ENCODE measurements at places on chromosomes 13 and 19. TPM values are rescaled to one million over a fixed set of nuclear protein-coding genes. Genes with fewer than 3 reads are reported as not detected.

Gene SPRY2
- total RNA-seq, result 56.2 TPM

Gene RAB3A
- 7.5 TPM for total RNA-seq

Gene TPTE2
- total RNA-seq, result not detected

Gene ZNF229
- total RNA-seq, result 9.5 TPM

DNA sequence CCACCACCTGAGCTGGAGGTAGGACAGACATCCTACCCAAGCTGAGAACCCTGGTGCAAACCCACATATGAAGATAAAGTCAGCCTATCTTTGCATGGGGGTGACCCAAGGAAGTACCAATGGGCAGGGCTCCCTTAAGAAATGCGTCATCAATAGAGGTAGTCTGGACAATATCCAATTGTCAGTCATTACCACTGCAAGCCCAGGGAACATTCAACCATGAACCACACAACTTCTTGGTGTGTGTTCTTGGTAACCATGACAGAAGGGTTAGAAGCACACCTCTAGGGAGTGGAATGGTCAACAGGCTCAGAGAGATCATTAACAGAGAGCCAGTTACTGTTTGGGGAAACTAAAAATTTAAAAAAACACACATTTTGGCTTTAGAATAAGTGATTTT, 34.7 kb upstream of the DOCK9 start:
- DNase-seq, result no peak
- H3K4me3 ChIP-seq, result no peak overlapping the region
- H3K4me1 ChIP-seq, result no peaks in the 10 kb centered on the region
- no peak overlapping the region for H3K27ac ChIP-seq
- H3K27me3 ChIP-seq, result no peaks in the 10 kb centered on the region
- no peaks in the 10 kb centered on the region for H3K36me3 ChIP-seq

DNA sequence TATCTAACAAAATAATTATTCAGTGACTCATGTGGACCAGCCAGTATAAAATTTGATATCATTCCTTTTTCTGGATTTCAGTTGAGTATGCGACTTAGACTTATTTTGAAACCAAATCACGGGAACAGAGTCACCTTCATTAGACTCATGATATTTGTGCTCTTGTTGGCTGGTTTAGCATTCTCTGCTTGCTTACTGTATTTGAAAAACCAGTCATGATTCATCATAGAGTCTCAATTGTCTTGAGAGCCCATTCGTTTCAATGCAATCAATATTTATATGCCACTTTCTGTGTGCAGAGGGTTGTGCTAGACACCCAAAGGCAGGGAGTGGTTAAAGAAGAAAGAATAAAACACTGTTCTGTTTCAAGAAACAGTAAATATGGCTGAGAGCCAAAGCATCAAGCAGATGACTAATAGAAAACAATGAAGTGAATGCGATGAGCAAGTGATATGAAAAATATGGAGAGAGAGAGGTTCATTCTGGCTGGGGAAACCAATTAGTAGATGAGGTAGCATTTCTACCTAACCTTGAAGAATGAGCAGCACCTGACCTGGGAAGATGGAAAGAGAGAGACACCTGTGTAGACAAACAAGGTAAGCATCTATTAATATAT, 99.6 kb upstream of the MBNL2 start:
- H3K27ac ChIP-seq, result peak overlapping the region; percentile 66
- no peaks in the 10 kb centered on the region for H3K27me3 ChIP-seq
- peak overlapping the region; percentile 19 for H3K4me3 ChIP-seq
- no peaks in the 10 kb centered on the region for H3K36me3 ChIP-seq
- peaks cover 44% of the 10 kb centered on the region for H3K4me1 ChIP-seq

Gene GIPR
- total RNA-seq, result 4.6 TPM

Gene NDUFB7
- total RNA-seq, result 161 TPM

- no peaks in the 10 kb centered on the region for H3K27me3 ChIP-seq
- no peaks in the 10 kb centered on the region for H3K4me1 ChIP-seq
- no peak for DNase-seq
- no peaks in the 10 kb centered on the region for H3K36me3 ChIP-seq
- H3K4me3 ChIP-seq, result no peak overlapping the region
- H3K27ac ChIP-seq, result no peak overlapping the region
Measured at GRCh38 chr13:83563499-83563898, 318.8 kb downstream of the SLITRK1 start.

Gene LRRC4B
- total RNA-seq, result not detected

GRCh38 chr13:112587764-112588489, at the start of gene TUBGCP3:
TUBGCP3 (minus strand) TSS chr13:112588153; CDS start chr13:112587980, 173 bp downstream.
- no peaks in the 10 kb centered on the region for H3K36me3 ChIP-seq
- peak within 1 kb of the TSS; percentile 77 for H3K4me3 ChIP-seq
- peaks cover 10% of the 10 kb centered on the region for H3K4me1 ChIP-seq
- DNase-seq, result peak; percentile 60

- H3K27me3 ChIP-seq, result no peaks in the 10 kb centered on the region
- no peak overlapping the region for H3K27ac ChIP-seq
- H3K36me3 ChIP-seq, result no peaks in the 10 kb centered on the region
- peak; percentile 58 for DNase-seq
Measured at GRCh38 chr13:34654203-34654602, 287.9 kb upstream of the NBEA start.

DNA sequence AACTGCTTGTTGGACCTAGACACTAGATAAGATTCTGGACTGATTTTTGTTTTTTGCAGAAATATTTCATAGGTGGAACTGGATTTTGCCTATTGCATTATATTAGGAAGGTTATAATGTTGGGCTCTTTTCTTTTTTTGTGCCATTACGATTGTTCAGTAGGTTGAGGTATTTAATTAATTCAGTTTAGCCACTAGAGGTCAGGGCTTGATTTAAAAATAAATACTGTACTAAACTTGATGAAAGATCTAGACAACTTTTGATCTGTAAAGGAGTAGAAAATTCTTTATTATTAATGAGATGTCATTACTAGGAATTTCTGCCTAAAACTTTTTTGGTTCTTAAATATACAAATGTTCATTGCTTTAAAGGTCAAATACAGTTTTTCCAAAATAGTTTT, 15.2 kb upstream of the SUPT20H start:
- H3K27me3 ChIP-seq, result no peaks in the 10 kb centered on the region
- H3K27ac ChIP-seq, result no peak overlapping the region
- no peak overlapping the region for H3K4me3 ChIP-seq
- no peaks in the 10 kb centered on the region for H3K4me1 ChIP-seq

DNA sequence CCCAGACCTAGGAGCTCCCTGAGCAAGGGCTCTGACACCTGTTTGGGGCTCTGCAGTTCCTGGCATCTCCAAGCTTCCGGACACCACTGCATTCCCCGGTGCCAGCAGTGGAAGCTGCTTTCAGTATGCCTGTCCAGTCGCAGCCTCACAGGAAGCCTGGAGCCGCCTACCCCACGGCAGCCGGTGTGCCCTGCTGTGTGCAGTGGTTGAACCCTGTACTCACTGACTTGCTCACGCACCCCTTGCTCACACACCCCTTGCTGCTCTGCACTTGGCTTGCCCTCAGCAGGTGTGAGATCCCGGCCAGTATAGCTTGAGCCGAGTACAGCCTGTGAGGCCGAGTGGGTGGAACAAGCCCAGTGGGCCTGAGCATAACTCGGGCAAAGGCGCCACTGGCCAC, 70.3 kb downstream of the PIBF1 start:
- H3K4me3 ChIP-seq, result no peak overlapping the region
- no peaks in the 10 kb centered on the region for H3K4me1 ChIP-seq
- H3K27ac ChIP-seq, result no peak overlapping the region

- DNase-seq, result no peak
- H3K27me3 ChIP-seq, result no peaks in the 10 kb centered on the region
- H3K4me1 ChIP-seq, result no peaks in the 10 kb centered on the region
- H3K4me3 ChIP-seq, result peak overlapping the region; percentile 29
- no peaks in the 10 kb centered on the region for H3K36me3 ChIP-seq
Measured at GRCh38 chr19:56066152-56067023, 54.7 kb downstream of the ZNF787 start.

Gene CEACAM5
- total RNA-seq, result not detected

Gene IQCN
- total RNA-seq, result 1.3 TPM

GRCh38 chr19:53898636-53899341, 10.3 kb upstream of the CACNG7 start:
- H3K4me1 ChIP-seq, result no peaks in the 10 kb centered on the region
- peaks cover 17% of the 10 kb centered on the region for H3K27me3 ChIP-seq
- H3K27ac ChIP-seq, result no peak overlapping the region
- no peaks in the 10 kb centered on the region for H3K36me3 ChIP-seq

DNA sequence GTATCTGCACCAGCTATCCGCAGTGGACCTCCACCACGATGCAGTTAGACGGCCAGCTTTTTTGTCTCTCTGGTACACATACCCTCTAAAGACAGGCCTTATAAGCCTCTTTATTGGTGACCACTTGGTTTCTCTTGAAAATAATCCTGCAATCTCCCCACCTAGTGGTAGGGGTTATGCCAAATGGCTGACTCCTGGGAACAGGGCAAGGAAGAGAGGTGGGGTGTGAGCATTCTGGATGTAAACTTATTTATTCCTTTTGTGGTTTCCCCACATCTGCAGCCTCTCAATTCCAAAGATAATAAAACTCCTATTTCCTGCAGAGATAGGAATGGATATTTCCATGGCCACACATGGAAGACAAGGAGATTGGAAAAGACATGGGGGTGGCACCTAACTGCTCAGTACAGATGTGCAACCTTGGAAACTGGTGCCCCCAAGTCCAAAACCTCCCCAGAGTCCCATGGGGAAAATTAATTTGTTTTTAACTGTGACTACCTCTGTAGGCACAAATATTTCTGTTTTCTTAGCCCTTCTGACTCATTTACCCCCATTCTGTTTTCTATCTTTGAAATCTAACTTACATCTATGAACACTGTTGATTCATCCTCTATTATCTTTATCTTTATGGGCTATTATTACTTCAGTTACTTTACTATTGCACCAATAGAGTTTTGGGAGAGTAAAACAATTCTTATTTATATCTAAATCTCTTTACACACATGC, 112.7 kb upstream of the TSHZ3 start:
- H3K27ac ChIP-seq, result no peak overlapping the region
- H3K27me3 ChIP-seq, result no peaks in the 10 kb centered on the region
- no peak overlapping the region for H3K4me3 ChIP-seq

GRCh38 chr13:114185182-114185971, 6.3 kb downstream of the CFAP97D2 start:
- no peaks in the 10 kb centered on the region for H3K36me3 ChIP-seq
- H3K27me3 ChIP-seq, result no peaks in the 10 kb centered on the region
- H3K4me3 ChIP-seq, result no peak overlapping the region
- H3K27ac ChIP-seq, result no peak overlapping the region
- DNase-seq, result no peak

DNA sequence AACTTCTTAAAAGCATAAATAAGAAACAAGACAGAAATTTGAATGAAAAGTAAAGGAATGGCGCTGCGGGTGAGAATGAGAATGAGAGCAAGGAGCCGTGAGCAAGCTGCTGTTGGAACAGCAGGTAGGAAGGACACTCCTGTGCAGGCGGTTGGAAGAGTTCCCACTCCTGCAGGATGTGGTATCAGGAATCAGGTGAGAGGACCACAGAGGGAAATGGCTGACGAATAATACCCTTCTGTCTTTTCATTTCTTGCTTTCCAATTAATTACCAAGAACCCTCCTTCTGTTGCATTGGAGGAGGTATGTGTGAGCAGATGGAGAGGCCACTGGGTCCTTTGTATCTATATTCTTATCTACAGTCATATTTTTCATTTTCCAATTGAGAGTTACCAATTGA, 1504.2 kb downstream of the EFNB2 start:
- H3K27ac ChIP-seq, result no peak overlapping the region
- DNase-seq, result no peak
- no peak overlapping the region for H3K4me3 ChIP-seq
- no peaks in the 10 kb centered on the region for H3K27me3 ChIP-seq

Gene ERFL
- total RNA-seq, result 0.36 TPM

- no peak overlapping the region for H3K4me3 ChIP-seq
- H3K36me3 ChIP-seq, result no peaks in the 10 kb centered on the region
Measured at GRCh38 chr13:109720758-109721184, 65.6 kb downstream of the IRS2 start.

DNA sequence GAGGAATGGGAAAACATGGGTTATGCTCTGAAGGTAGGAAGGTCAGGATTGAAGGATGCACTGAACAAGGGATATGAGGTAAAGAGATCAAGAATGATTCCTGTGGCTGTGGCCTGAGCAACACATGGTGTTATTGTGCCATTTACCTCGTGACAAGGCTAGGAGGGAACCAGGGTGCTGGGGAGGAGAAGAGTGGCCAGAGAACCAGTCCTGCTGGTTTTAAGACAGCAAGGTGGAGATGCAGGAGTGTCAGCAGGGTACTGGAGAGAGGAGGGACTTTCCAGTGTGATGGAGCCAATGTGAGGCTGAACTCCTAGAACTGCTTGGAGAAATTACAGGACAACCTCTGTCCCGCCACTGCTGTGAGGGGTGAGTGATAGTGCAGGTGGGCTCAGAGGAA, 282.4 kb downstream of the MYO16 start:
- H3K4me1 ChIP-seq, result peaks cover 14% of the 10 kb centered on the region
- DNase-seq, result no peak
- H3K27me3 ChIP-seq, result no peaks in the 10 kb centered on the region
- no peak overlapping the region for H3K4me3 ChIP-seq

DNA sequence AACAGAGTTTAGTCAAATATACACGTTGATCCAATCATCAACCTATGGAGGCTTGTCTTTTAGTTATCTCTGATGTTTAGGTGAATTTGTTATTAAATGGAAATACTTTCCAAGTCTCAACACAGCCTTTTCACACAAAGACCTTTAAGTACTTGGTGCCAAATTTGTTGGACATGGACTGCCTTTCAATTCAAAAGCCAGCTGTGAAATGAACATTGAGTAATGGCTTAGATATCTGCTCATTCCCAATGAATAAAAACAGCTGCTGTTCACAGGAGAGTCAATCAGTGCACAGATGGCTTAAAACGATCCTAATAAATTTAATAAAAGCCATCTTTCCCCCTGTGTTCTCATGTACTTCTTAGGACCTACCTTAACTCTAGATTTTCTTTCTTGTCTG, 19.9 kb upstream of the DHRS12 start:
- H3K36me3 ChIP-seq, result no peaks in the 10 kb centered on the region
- peaks cover 39% of the 10 kb centered on the region for H3K27me3 ChIP-seq
- H3K4me1 ChIP-seq, result no peaks in the 10 kb centered on the region
- no peak overlapping the region for H3K4me3 ChIP-seq

DNA sequence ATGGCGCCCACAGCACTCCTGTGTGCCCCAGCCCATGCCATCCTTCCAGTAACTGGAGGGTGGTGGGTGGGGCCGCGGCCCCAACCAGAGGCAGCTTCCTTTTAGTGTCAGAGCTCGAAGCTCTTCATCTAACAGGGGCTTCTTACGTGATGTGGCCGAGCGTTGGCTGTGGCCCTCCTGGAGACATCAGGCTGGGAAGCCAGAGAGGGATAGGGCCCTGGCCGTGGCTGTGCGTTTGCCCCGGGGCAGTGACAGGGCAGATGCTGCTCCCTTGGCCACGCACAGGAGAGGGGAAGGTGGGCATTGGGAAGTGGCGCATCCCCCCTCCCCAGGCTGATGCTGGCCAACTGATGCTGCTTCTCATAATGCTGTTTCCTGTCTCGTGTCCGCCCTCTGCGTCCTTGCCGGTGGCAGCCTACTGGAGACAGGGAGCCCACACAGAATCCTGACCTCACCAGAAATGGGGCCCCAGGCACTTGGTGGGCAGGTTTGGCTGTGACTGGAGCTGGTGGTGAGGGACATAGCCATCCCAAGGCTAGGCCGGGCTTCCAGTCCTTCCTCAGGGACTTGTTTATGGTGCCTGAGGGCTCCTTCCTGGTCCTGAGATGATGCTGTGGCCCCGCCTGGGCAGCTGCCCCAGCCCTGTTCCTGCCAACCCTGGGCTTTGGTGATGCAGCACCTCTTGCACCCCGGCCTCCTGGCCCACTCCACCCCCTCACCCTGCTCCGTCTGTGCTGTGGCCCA, 34.3 kb downstream of the ATP4B start:
- H3K36me3 ChIP-seq, result peaks cover 2% of the 10 kb centered on the region
- H3K4me1 ChIP-seq, result peaks cover 10% of the 10 kb centered on the region
- H3K27me3 ChIP-seq, result no peaks in the 10 kb centered on the region
- DNase-seq, result no peak
- no peak overlapping the region for H3K27ac ChIP-seq
- H3K4me3 ChIP-seq, result no peak overlapping the region

Gene APC2
- 5.5 TPM for total RNA-seq

Gene COL4A1
- 2,489 TPM for total RNA-seq
